ENCODE measurements at places on chromosomes 6 and 20. TPM values are rescaled to one million over a fixed set of nuclear protein-coding genes. Genes with fewer than 3 reads are reported as not detected.

GRCh38 chr6:67630146-67630545 is 1004.9 kb upstream of the ADGRB3 start:
- no peak for DNase-seq

GRCh38 chr6:53335224-53335994 is 13.3 kb downstream of the ELOVL5 start:
- peak; percentile 61 for DNase-seq

The NUS1 gene
- total RNA-seq, result 44.2 TPM

The LST1 gene
- total RNA-seq, result 14.6 TPM

DNA sequence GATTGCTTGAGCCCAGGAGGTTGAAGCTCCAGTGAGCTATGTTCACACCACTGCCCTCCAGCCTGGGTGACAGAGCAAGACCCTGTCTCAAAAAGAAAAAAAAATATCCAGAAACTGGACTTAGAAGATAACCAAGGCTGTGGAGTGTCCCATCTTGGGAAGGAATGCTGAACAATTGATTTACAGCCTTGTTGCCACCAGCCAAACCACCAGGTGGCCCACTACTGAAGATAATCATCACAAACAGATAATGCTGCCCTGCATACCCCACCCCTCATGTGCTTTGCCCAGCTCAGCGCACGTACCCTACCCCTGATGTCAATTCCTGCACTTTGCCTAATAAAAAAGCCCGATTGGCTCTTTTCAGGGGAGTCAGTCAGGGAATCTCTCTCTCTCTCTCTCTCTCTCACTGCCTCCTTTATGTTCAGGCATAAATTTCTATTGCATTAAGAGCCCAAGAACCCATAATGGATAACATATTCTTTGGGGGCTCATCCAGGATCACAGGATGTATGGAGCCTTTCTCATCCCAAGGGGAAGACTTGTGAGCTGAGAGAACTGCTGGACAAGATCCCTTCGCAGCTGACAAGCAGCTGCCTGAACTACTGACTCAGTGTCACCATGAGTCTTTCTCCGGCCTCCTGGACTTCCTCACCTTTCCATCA is 166.4 kb downstream of the CD24 start:
- DNase-seq, result no peak

DNA sequence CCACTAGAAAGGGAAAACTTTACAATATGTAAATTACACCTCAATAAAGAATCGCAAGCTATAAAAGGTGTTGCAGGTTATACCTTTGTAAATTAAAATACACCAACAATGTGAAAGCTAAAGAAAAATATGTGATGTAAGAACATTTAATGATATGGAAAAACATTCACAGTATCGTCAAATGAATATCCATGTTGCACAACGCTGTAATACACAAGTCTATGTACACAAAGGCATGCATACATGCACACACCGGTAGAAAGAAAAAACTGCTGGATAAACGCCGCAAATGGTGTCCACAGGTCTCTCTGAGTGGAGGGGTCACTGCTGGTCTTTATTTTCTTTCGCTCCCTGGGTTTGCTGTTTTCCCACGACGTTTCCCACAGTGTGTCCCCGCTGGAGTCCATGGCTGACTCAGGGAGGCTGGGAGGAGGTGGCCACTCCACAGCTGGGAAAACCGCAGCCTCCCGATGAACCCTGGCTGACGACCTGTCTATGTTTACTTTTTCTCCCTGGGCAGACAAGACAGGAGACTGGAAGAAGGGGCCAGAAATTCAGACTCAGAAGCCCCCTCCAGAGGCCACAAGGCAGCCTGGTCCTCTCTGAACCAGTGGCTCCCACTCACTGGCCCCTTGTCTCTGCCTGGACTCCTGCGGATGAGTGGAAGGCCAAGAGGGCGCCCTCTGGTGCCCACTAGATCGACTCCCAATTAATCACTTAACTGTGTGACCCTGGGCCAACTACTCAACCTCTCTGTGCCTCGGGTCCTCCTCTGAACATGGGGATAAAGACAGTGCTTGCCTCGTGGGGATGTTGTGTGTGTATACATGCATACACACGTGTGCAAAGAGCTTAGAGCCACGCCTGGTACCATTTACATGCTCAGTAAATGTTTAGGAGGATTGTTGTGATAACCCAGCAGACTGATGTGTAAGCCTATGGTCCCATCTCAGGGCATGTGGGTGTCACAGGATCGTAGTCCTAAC is 12.8 kb upstream of the BPI start:
- no peak for DNase-seq

The SLC17A9 gene
- total RNA-seq, result 21.4 TPM

The CARMIL1 gene
- 1.9 TPM for total RNA-seq

DNA sequence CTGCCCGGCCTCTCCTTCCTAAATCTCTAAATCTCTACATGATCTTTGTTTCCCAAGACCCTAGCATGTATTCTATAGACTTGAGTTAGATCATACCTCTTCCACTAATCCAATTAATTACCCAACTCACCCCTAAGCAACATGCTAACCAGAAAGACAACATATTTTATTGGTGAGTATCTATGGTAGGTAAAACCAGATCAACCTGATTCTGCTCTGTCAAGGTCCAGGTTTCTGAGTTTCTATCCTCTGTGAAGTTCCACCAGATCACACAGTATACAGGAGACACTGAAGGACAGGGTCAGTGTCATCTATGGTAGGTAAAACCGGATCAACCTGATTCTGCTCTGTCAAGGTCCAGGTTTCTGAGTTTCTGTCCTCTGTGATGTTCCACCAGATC is 363.2 kb upstream of the MARCKS start:
- no peak for DNase-seq

The SLC32A1 gene
- not detected for total RNA-seq

GRCh38 chr6:5036269-5036668 is 32.4 kb upstream of the RPP40 start:
- no peak for DNase-seq

GRCh38 chr20:36110994-36111393 is 43.5 kb upstream of the EPB41L1 start:
- DNase-seq, result no peak

The HM13 gene
- total RNA-seq, result 188 TPM

DNA sequence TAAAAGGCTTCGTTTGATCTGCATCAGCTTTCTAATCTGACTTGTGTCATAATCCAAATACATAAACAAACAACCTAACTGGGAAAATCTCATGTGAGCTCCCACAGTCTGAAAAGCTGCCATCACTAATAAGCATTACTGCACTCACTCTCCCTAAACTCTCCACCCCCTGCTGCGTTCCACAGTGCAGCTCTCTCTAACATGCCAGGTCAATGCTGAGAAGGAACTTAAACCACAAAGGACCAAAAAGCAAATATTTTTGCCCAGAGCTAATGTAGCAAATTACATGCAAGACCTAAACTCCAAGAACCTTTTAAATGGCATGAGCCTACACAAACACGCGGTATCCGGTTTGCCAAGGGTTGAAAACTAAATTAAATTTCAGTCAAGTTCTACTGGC is 542.3 kb upstream of the JARID2 start:
- DNase-seq, result no peak

DNA sequence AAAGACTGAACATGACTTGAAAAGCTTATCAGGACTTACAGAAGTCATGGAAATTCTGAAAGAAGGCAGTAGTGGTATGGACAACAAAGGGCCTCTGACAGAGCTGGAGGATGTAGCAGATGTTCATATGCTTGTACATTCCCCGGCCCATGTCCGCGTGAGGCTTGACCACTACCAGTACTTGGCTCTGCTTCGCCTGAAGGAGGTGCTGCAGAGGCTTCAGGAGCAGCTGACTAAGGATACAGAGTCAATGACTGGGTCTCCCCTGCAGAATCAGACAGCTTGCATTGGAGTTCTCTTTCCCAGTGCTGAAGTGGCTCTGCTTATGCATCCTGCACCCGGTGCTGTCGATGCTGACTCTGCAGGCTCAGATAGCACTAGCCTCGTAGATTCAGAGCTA is 29.2 kb downstream of the TAF11 start:
- DNase-seq, result no peak

The CCDC28A gene
- 19.2 TPM for total RNA-seq

DNA sequence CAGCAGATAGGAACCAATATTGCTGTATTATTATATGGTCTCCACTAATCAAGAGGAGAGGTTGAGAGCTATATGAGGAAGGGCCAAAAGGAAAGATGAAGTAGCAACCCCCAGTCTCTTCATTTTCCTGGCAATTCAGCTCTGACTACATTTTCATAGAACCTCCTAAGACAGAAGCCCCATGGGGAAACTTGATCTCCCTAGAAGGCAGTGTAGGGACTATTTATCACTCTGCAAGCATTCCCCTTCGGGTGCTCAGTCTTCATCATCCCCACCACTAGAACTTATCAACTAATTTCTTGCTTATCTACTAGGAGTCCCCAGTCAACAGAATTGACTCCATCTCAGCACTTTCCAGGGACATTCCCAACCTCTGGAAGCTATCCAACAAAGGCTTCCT is 25.5 kb upstream of the ITCH start:
- no peak for DNase-seq

- DNase-seq, result no peak
These were observed 686 bp downstream of the ZGPAT start for GRCh38 chr20:63708301-63709148.

Measured in activated T-helper 2 cell treated with anti-CD3 and anti-CD28 coated beads, Interferon-gamma antibody, Interleukin-2, Interleukin-4, amounts not matched to agents 10 μg/mL and 5 μg/mL and 100 μg/mL, durations not matched to agents 14 hours and 24 hours and 36 hours (primary cell).